Large intestine (tissue), 12 donors: ENCODE measurements at places on chromosomes 6 and 20. TPM values are rescaled to one million over a fixed set of nuclear protein-coding genes. Genes with fewer than 3 reads are reported as not detected.

DNA sequence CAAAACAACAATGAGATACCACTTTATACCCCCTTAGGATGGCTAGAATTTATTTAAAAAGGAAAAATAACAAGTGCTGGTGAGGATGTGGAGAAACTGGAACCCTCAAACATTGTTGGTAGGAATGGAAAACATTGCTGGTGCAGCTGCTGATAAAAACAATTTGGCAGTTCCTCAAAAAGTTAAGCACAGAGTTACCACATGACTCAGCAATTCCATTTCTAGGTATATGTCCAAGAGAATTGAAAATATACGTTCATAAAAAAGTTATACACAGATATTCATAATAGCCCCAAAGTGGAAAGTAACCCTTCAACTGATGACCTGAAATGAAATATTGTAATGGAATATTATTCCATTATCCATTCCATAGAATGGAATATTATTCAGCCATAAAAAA, 55.0 kb downstream of the CD83 start:
- H3K4me1 ChIP-seq: no peaks in the 10 kb centered on the region
- no peak overlapping the region for H3K27ac ChIP-seq
- DNase-seq: no peak
- no peaks in the 10 kb centered on the region for H3K27me3 ChIP-seq

DNA sequence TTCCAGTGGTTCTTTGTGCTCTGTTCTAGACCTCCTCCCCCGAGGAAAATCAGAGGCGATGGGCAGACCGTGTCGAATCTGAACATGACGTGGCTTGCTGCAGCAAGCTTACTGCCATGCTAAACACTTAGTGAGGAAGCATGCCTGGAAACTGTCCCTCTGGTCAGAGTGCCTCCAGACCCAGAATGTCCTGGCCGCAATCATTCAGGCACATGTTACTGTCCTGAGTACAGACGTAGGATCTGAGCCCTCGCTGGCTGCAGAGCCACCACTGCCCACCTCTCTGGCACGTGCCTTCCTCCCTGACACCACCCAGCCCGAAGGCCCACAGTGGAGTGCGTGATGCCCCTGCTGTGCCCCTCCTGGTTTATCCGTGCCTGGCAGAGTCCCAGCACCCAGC, 163.6 kb downstream of the SYNDIG1 start:
- no peaks in the 10 kb centered on the region for H3K27me3 ChIP-seq
- no peak overlapping the region for H3K4me3 ChIP-seq
- no peak for DNase-seq
- H3K4me1 ChIP-seq: peaks cover 4% of the 10 kb centered on the region
- H3K36me3 ChIP-seq: no peaks in the 10 kb centered on the region

- H3K4me1 ChIP-seq: no peaks in the 10 kb centered on the region
- H3K27ac ChIP-seq: no peak overlapping the region
- H3K36me3 ChIP-seq: no peaks in the 10 kb centered on the region
- H3K27me3 ChIP-seq: no peaks in the 10 kb centered on the region
- H3K4me3 ChIP-seq: no peak overlapping the region
- no peak for DNase-seq
These were observed 956.1 kb downstream of the PHF3 start for GRCh38 chr6:64591676-64592036.

GRCh38 chr6:74222768-74223333, 526.8 kb downstream of the CD109 start:
- DNase-seq: peak; percentile 4
- H3K36me3 ChIP-seq: no peaks in the 10 kb centered on the region
- no peak overlapping the region for H3K27ac ChIP-seq
- no peaks in the 10 kb centered on the region for H3K4me1 ChIP-seq
- H3K4me3 ChIP-seq: no peak overlapping the region

- H3K27me3 ChIP-seq: no peaks in the 10 kb centered on the region
- no peak overlapping the region for H3K4me3 ChIP-seq
- H3K27ac ChIP-seq: no peak overlapping the region
- DNase-seq: no peak
- no peaks in the 10 kb centered on the region for H3K4me1 ChIP-seq
- no peaks in the 10 kb centered on the region for H3K36me3 ChIP-seq
These were observed 94.7 kb downstream of the CLIC5 start for GRCh38 chr6:45920819-45921511.

- peak; percentile 89 for DNase-seq
- no peak overlapping the region for H3K27ac ChIP-seq
- H3K4me1 ChIP-seq: peaks cover 23% of the 10 kb centered on the region
- peaks cover 3% of the 10 kb centered on the region for H3K27me3 ChIP-seq
These were observed 33.3 kb downstream of the ZC3H12D start for GRCh38 chr6:149451376-149452036.

DNA sequence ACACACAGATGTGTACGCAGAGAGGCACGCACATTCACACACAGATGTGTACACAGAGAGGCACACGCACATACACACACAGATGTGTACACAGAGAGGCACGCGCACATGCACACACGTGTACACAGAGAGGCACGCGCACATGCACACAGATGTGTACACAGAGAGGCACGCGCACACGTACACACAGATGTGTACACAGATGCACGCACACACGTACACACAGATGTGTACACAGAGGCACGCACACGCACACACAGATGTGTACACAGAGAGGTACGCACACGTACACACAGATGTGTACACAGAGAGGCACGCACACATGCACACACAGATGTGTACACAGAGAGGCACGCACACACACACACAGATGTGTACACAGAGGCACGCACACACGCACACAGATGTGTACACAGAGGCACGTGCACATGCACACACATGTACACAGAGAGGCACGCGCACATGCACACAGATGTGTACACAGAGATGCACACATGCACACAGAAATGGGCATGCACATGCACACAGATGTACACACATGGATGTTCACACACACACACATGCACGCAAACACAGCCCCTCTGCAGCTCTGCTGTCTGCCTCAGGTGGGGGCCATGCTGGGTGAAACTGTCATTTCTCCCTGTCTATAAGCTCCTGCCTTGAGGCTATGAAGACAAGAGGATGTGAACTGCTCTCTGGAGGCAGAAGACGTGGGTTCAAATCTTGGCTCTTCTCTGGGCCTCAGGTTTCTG, 14.3 kb upstream of the MYT1 start:
- H3K4me1 ChIP-seq: peaks cover 3% of the 10 kb centered on the region
- no peak overlapping the region for H3K27ac ChIP-seq

GRCh38 chr6:135176464-135176863, 4.6 kb upstream of the MYB start:
- H3K36me3 ChIP-seq: no peaks in the 10 kb centered on the region
- H3K4me3 ChIP-seq: no peak overlapping the region
- DNase-seq: no peak
- no peaks in the 10 kb centered on the region for H3K27me3 ChIP-seq
- H3K4me1 ChIP-seq: no peaks in the 10 kb centered on the region
- no peak overlapping the region for H3K27ac ChIP-seq

GRCh38 chr6:18503593-18504231, 116.6 kb downstream of the RNF144B start:
- H3K27me3 ChIP-seq: peaks cover 4% of the 10 kb centered on the region
- H3K4me1 ChIP-seq: no peaks in the 10 kb centered on the region
- H3K36me3 ChIP-seq: no peaks in the 10 kb centered on the region
- peak overlapping the region; percentile 21 for H3K4me3 ChIP-seq
- DNase-seq: peak; percentile 70
- H3K27ac ChIP-seq: no peak overlapping the region

DNA sequence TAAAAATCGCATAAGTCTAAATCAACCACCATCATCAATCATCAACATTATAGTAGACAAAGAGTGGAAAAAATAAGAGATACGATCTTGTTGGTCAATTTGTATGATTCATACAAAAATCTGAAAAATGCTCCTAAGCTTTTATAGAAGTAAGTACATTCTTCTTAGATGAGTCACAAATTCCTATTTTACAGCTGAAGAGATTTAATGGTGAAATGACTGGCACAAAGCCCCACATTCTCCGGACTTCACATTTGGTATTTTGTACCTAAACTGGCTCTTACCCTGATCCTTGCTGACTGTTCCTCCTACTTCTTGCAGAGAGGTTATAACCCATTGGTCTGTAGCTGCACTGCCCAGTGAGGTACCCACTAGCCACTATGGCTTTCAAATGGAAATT, 29.9 kb upstream of the PREP start:
- H3K4me1 ChIP-seq: peaks cover 24% of the 10 kb centered on the region
- H3K27ac ChIP-seq: no peak overlapping the region
- H3K27me3 ChIP-seq: no peaks in the 10 kb centered on the region

DNA sequence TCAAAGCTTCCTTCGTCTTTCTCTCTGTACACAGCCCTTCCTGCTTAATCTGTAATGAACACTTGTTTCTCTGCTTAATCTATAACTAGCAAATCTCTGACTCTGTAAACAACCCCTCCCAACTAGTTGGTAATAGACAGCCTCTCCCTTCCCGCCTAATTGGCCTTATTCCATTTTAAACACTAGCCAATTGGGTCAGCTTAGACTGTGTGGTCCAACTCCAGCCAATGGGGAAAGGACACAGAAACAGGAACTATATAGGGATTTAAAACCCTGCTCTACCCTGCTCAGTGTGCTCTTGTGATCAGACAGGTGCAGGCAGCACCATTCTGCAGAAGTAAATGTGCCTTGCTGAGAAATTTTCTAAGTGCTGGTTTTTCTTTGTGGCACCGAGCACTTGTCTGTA, 18.5 kb downstream of the CHD6 start:
- H3K27ac ChIP-seq: no peak overlapping the region
- peaks cover 3% of the 10 kb centered on the region for H3K36me3 ChIP-seq
- no peaks in the 10 kb centered on the region for H3K27me3 ChIP-seq
- H3K4me3 ChIP-seq: no peak overlapping the region
- no peak for DNase-seq
- no peaks in the 10 kb centered on the region for H3K4me1 ChIP-seq

DNA sequence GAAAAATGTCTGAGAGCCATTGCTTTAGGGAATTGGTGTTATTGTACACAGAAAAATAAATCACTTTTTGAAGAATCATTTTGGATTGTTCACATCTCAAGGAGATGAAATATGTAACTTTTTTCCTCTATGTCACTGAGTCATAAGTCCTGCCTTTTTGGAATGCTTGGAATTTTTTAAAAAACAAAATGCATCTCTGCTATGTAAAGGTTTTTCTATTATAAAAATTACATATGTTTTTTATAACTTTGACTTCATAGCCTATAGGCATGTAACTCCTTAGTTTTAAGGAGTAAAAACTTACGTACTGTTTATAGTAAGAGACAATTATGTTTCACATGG, 8.7 kb downstream of the RNF144B start:
- no peak overlapping the region for H3K4me3 ChIP-seq
- no peak for DNase-seq
- no peaks in the 10 kb centered on the region for H3K4me1 ChIP-seq
- H3K36me3 ChIP-seq: no peaks in the 10 kb centered on the region
- H3K27ac ChIP-seq: no peak overlapping the region
- H3K27me3 ChIP-seq: no peaks in the 10 kb centered on the region

- DNase-seq: no peak
- peaks cover 20% of the 10 kb centered on the region for H3K4me1 ChIP-seq
- no peaks in the 10 kb centered on the region for H3K27me3 ChIP-seq
- H3K27ac ChIP-seq: peak overlapping the region; percentile 55
These were observed 21.7 kb upstream of the BNIP5 start for GRCh38 chr6:36358226-36358915.

GRCh38 chr6:137227871-137228302, 8.7 kb upstream of the IFNGR1 start:
- H3K27me3 ChIP-seq: no peaks in the 10 kb centered on the region
- H3K36me3 ChIP-seq: no peaks in the 10 kb centered on the region
- no peak for DNase-seq
- peaks cover 7% of the 10 kb centered on the region for H3K4me1 ChIP-seq

DNA sequence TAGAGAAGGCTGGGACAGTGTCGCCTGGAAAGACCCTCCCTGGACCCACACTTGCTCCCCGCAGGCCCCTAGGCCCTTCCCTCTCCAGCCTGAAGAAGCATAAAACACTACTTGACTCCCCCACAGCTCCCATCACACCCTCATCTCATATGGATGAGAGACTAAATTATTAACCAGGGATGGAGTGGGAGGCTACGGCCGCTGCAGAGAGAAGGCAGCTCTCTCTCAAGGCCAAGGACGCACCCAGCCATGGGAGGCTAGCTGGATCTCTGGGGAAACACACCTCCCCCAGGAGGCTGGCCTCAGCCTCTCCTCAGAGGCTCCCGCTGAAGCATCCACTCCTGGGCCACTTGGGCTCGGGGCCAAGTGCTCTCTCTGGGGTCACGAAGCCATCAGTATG, 102.5 kb downstream of the GRM4 start:
- no peaks in the 10 kb centered on the region for H3K36me3 ChIP-seq
- no peak overlapping the region for H3K4me3 ChIP-seq
- no peaks in the 10 kb centered on the region for H3K4me1 ChIP-seq
- DNase-seq: no peak
- no peak overlapping the region for H3K27ac ChIP-seq
- peaks cover 17% of the 10 kb centered on the region for H3K27me3 ChIP-seq

- no peaks in the 10 kb centered on the region for H3K4me1 ChIP-seq
- H3K27me3 ChIP-seq: no peaks in the 10 kb centered on the region
These were observed 40.9 kb downstream of the GHRH start for GRCh38 chr20:37220731-37221130.

GRCh38 chr6:118086159-118086558, 179.1 kb downstream of the SLC35F1 start:
- no peaks in the 10 kb centered on the region for H3K27me3 ChIP-seq
- no peak for DNase-seq
- H3K4me3 ChIP-seq: no peak overlapping the region
- no peaks in the 10 kb centered on the region for H3K4me1 ChIP-seq
- no peak overlapping the region for H3K27ac ChIP-seq
- H3K36me3 ChIP-seq: no peaks in the 10 kb centered on the region

DNA sequence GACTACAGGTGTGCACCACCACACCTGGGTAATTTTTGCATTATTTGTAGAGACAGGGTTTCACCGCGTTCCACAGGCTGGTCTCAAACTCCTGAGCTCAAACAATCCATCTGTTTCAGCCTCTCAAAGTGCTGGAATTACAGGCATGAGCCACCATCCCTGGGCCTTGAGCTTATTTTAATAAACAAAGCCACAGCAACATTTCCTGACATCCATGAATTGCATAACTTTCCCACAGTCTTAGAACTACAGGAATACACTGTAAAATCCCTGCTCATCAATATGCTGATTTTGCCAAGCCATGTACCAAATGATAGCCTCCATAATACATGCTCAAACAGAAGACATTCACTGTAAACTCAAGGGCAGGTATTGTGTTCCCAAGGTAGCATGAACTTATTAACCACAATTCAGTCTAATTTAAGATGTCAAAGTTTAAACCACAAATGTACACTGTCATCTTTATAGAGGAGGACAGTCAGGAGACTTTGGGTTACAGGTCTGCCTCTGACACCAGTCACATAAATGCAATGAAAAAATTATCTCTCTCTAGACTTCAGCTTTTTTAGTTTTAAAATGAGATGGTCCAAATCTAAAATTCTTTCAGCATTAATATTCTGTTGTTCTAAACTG, 40.0 kb downstream of the NUDT3 start:
- H3K27ac ChIP-seq: no peak overlapping the region
- no peak overlapping the region for H3K4me3 ChIP-seq
- no peaks in the 10 kb centered on the region for H3K27me3 ChIP-seq
- H3K4me1 ChIP-seq: no peaks in the 10 kb centered on the region

The PHACTR3 gene
- 8.3 TPM for polyA plus RNA-seq

The HCK gene
- polyA plus RNA-seq: 10.8 TPM

The DNAAF9 gene
- 12.9 TPM for polyA plus RNA-seq

The CCN6 gene
- 0.43 TPM for polyA plus RNA-seq

The PPP1R3G gene
- polyA plus RNA-seq: 2.4 TPM

The GHRH gene
- polyA plus RNA-seq: 0.79 TPM
